ENCODE measurements at places on chromosomes 7 and 10.

DNA sequence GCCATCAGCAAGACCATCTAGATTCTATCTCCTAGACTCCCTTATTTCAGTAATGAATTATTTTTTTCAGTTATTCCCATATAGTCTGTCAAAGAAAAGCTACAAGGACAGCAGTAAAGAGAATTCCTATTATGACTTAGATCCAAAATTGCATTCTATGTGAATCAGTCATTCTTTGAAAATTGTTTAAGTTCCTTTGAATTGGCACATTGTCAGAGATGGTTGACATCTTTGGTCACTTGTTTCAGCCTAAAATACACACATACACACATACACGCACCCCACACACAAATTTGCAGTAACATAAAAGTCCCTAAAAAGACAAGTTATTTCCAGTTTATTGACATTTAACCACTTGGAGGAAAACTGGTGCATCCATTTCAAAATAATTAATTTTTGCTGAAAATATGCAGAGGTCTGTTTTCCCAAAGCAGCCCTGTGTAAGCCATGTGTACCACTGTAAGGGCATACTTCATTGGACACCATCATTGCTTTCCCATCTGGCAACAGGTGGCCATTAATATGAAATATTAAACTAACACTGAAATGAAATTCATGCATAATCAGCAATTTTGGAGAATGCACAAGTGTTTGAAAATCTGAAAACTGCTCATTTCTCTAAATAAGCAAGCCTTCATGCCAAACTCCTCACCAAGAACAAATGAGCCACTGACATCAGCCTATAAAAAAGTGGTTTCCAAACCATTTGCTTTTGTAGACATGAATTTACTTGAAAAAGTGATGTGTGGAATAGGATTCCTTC, 121.7 kb upstream of the COL1A2 start:
- no peak for DNase-seq

GRCh38 chr10:3977761-3978160, 192.8 kb upstream of the KLF6 start:
- no peak for DNase-seq

GRCh38 chr10:127391875-127392274, 157.2 kb upstream of the NPS start:
- no peak for DNase-seq

- DNase-seq: no peak
Observed at GRCh38 chr10:78263521-78263988, 229.9 kb downstream of the RPS24 start.

DNA sequence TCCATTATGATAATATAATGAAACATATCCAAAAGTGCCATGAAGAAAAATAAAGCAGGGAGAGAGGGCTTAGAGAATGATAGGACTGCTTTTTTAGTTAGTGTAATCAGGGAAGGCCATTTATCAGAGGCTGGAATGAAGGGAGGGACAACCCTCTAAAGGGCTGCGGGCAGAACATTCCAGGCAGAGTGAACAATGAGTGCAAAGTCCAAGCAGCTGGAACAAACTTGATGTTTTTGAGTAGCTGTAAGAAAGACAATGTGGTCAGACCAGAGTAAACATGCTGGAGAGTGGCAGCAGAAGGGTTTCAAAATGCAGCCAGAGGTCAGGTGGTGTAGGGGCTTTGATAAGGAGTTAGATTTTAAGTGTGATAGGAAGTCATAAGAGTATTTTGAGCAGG, 65.6 kb upstream of the CCDC6 start:
- DNase-seq: no peak

GRCh38 chr7:36100226-36100625, 52.8 kb upstream of the EEPD1 start:
- DNase-seq: no peak

GRCh38 chr7:69791739-69792138, 193.5 kb downstream of the AUTS2 start:
- no peak for DNase-seq

- no peak for DNase-seq
Observed at GRCh38 chr10:1659221-1659791, 78.0 kb downstream of the ADARB2 start.
